ENCODE measurements at places on chromosomes 7 and 10. TPM values are rescaled to one million over a fixed set of nuclear protein-coding genes. Genes with fewer than 3 reads are reported as not detected.

Gene SYT15
- 0.46 TPM for total RNA-seq

Gene ADAM8
- 62.8 TPM for total RNA-seq

Gene TMEM243
- 39.3 TPM for total RNA-seq

Gene GNGT1
- not detected for total RNA-seq

Gene DRGX
- total RNA-seq: not detected

Gene CYP3A4
- 0.23 TPM for total RNA-seq

Gene FOXP2
- total RNA-seq: not detected

Gene HECW1
- not detected for total RNA-seq

Gene EIF5AL1
- 0.46 TPM for total RNA-seq

Gene HYAL4
- not detected for total RNA-seq

Gene TEX47
- not detected for total RNA-seq

DNA sequence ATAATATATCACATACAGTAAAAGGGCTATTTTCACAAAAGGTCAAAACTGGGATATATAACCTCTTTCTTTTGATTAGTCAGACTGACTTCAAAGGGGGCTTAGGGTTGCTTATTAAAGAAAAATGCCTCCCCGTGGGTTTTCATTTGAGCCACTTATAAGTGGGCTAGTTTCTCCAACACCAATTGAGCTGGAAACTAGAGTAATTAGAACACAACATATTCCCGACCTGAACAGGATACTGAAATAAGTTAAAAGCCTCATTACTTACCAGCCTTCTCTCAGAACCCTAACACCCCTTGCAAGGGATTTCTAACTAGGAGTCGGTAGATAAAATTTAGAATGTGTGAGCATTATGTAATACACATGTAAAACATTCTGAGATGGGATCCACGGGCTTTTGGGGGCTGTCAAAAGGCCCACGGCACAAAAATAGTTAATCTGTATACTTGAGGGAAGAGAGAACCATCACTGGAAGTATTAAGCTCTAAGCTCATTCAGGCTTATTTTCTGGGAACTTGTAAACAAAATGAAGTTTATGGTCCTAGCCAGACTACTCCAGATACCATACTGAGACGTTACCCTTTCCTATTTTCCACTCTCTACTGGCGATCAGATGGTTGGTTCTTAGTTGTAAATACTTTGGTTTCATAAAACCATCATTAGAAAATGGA, 29.3 kb upstream of the KMT2E start:
- no peak for DNase-seq

DNA sequence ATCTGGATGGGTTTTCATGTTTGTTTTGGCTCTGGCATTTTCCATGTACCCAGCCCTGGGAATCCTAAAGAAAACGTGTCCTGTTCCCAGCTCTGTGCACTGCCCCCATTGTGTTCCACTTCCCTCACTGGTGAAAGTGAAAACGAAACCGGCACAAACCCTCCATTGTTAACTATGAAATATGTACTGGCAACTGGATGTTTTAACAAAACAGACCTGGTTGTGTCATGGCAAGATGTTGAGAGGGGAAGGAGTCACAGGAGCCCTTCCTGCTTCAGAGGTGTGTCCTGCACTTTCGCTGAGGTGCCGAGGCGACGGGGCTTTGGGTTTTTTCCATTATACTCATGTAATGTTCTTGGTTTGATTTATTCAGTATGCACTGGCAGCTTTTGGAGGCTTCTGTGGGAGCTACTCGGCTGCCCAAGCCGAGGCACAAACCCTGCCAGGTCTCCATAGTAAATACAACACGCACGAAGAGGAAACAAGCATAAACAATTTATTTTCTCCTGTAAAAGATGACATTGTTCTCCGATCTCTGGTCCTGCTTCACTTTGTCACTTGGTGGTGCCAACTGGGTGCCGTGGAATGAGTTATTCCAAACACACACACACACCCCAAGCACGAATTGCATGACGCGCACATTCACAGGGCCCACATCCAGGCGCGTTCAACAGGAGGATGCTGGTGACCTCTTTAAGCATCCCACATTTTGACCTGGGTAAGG, 118.2 kb downstream of the CDK6 start:
- peak; percentile 23 for DNase-seq

- DNase-seq: no peak
Observed at GRCh38 chr7:83614112-83614511, 34.8 kb downstream of the SEMA3E start.

DNA sequence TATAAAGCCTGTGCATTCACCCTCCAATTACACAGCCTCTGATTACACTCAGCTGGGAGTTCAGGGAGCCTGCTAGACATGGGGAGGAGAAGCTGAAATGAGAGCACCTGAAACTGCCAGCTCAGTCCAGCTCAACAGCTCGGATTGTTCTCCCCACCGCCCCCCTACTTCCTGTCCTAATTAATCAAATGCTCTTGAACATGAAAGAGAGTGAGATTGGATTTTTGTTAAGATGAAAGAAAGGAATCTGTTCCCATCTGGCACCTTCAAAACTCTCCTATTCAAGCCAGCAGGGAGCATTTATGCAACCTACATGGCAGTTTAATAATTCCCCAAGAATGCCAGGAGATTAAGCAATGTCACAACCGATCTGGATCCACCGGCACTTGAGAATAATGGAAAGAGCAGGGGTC, 98.0 kb downstream of the NPSR1 start:
- DNase-seq: no peak

GRCh38 chr7:137829337-137829992, 17.3 kb downstream of the DGKI start:
- no peak for DNase-seq

- DNase-seq: no peak
Observed at GRCh38 chr10:60260321-60260720, 129.4 kb downstream of the ANK3 start.

GRCh38 chr7:78151229-78151628, 352.7 kb downstream of the PHTF2 start:
- no peak for DNase-seq

DNA sequence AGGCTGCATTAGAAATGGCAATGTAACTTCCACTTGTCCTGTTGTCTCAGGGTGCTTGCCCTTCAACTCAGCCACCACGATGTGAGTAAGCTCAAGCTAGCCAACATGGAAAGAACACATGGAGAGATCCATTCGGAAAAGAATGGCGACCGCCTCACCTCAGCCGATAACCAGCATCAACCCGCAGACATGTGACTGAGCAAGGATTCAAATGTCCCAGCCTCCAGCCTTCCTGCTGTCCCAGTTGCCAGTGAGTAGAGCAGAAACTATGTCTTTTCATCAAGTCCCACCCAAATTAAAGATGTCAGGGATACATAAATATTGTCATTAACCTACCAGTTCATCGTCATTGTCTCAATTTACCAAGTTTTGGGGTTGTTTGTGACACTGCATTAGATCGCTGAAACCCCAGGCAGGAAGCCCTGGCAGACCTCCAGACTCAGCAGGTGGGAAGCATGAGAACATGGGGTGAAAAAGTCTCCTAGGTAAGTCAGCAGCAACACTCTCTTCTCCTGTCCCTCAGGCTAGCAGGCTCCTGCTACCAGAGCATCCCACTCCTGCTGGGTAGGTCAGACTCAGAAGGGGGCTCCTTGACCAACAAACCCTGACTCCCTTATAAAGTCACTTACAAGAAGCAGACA, 67.0 kb downstream of the OSBPL3 start:
- no peak for DNase-seq

- no peak for DNase-seq
Observed at GRCh38 chr7:142717453-142717852, 31.8 kb upstream of the PRSS1 start.

- DNase-seq: no peak
Observed at GRCh38 chr7:57364933-57365710, 84.9 kb upstream of the ZNF716 start.

- DNase-seq: no peak
Observed at GRCh38 chr10:64555666-64556065, 1034.5 kb downstream of the REEP3 start.

DNA sequence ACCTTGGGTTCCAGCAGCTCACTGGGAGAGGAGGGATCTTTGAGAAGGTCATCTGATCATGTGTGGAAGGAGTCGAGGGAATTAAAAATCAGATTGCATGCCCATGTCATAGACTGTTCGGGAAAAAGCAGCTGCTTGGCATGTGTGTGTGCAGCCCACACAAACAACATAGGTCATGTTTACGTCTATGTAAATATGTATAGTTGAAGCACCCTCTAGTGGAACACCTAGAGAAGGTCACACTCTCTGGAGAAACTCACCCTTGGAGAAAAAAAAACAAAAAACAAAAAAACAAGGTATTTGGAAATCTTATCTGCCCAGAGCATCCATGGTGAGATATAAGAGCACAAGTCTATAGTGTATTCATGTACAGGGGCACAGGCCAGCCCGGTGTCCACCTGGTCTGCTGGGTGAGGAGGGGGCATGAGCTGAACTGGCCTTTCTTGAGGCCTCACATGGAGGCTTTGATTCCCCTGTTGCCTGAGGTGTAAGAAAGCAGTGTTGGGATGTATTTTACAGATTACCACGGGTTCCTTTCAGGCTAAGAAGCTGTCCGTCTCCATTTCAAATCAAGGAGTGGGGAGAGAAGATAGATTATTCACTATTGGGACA, 98.0 kb downstream of the NPY start:
- DNase-seq: no peak

DNA sequence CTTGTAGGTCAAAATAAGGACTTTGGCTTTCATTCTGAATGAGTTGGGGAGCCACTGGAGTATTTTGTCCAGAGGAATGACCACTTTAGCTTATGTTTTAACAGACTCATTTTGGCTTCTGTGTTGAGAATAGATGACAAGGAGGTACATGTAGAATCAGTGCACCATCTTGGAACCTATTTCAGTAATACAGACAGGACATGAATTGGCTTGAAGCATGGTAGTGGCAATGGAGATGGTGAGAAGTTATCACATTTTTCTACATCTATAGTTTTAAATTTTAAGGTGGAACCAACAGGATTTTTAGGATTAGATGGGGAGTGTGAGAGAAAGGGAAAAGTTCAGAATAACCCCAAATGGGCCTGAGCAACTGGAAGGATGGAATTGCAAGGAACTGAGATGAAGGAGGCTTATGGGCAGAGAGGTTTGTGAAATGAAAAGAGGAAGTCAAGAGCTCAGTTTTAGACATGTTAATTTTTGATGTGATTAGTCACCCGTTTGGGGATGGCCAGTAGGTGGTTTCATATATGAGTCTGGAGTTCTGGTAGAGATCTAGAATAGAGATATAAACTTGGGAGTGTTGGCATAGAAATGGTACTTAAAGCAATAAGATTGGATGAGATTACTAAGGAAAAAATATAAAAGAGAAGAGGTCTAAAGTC, 89.2 kb upstream of the JAZF1 start:
- no peak for DNase-seq

GRCh38 chr10:126455036-126455765, 66.9 kb upstream of the ADAM12 start:
- DNase-seq: no peak

GRCh38 chr7:120785095-120785494, 72.8 kb downstream of the TSPAN12 start:
- DNase-seq: no peak

- DNase-seq: no peak
Observed at GRCh38 chr10:23521735-23522134, 82.9 kb downstream of the OTUD1 start.

GRCh38 chr10:24119896-24120295, 89.0 kb upstream of the KIAA1217 start:
- DNase-seq: no peak

Measured in activated T-cell treated with anti-CD3 and anti-CD28 coated beads, Interleukin-2, amount 50 U/mL, for 4 hours (primary cell).